ENCODE measurements at places on chromosomes 4 and X.

DNA sequence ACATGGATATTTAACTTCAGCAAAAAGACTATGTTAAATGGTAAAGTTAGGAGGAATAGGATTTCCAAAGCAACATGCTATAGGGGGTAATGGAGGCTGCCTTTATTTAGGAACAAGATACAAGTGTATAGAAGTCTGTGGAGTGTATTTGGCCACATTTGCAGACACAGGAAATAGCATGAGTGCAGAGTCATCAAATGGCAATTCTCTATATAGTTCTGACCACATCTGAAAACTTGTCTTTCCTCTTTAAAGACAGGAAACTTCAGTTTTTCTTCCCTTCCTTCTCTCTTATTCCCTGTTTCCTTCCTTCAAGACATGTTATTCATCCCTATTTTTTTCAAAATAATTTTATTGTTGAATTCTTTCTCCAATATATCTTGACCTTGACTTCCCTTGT, 119.3 kb upstream of the PITX2 start:
- no peak for DNase-seq

DNA sequence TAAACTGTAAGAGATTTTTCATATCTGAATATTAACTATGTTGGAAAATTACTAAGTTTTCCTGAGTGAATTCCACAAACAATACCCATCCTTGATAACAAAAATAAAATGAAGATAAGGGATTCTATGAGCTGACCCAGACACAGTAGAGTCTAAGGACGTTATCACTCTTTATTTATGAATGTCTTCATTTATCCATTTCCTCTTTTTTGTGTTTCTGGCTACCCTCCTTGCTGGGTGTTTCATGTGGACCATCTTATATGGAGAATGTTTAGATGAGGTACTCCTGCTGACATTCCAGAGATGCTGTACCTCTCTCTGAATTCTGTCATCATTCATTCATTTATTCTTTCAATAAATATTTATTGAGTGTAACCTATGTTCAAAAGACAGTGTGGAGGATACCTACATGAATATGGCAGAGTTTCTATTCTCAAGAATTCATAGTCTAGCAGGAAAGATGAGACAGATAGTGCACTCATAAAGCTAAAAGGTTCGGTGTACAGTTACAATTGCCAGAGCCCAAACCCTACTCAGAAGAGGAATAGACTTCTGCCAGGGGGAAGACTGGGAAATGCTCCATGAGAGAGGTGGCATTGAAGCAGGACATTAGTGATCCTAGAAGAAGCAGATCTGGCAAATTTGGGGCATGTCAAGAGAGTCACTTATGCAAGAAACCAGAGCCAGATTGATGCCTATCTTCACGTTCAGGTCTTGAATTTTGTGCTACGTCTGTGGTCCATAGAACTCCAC, 195.8 kb downstream of the MAML3 start:
- DNase-seq = no peak

GRCh38 chr4:71156616-71157015, 163.2 kb downstream of the DCK start:
- DNase-seq = no peak

DNA sequence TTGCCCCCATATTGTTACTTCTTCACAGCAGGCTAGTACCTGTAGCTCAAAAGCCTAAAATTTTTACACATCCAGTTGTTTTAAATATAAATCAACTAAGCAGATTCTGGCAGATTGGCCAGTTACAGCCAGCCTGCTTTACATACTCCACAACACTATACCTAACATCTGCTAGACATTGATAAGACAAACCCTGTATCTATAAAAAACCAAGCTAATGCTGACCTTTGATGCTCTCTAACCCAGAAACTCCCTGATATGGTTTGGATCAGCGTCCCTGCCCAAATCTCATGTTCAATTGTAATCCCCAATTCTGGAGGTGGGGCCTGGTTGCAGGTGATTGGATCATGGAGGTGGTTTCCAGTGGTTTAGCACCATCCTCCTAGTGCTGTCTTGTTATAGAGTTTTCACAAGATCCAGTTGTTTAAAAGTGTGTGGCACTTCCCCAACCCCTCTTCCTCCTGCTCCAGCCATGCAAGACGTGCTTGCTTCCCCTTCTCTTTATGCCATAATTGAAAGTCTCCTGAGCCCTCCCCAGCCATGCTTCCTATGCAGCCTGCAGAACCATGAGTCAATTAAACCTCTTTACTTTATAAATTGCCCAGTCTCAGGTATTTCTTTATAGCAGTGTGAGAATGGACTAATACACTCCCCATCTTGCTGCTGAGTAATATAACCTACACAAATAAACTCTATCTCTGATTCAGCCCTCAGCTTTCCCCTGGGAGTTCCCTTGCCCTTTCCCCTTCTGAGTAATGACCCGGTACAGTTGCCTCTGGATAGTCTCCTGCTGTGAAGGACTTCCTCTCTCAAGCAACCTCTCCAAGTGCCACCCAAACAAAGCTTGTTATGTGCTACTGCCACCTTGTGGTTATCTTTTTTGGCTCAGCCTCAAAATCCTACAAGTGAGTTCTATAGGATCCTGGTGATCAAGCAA, 39.6 kb downstream of the ZCCHC13 start:
- DNase-seq = no peak

Data from activated CD8-positive, alpha-beta memory T cell treated with anti-CD3 and anti-CD28 coated beads for 1 hour (primary cell).